ENCODE measurements at places on chromosomes 7 and 10. TPM values are rescaled to one million over a fixed set of nuclear protein-coding genes. Genes with fewer than 3 reads are reported as not detected.
A peak's percentile ranks its signal among the peaks of the same experiment; 100 is the strongest.

- no peaks in the 10 kb centered on the region for H3K27me3 ChIP-seq
- peak overlapping the region; percentile 94 for H3K4me3 ChIP-seq
These were observed 167.5 kb downstream of the ARHGAP12 start for GRCh38 chr10:31761156-31761555.

GPR26 gene
- total RNA-seq, result not detected

DNA sequence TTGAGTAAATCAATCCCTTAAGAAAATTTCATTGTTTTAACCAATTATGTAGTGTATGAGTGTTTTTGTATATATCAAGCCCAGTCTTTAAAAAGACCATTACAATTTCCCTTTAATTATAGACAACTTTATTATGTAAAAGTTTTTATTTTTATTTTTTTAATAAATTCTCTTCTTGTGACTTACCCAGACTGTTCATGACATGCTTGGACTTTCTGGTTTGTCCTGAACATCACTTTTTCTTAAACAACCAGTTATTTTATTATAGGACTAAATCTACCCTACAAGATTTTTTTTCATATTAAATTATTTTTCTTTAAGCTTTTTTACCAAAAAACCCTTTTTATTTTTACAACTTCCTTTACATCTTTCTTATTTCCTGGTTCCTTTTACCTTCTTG is 410.4 kb downstream of the ATRNL1 start:
- H3K4me1 ChIP-seq, result no peaks in the 10 kb centered on the region
- H3K36me3 ChIP-seq, result no peaks in the 10 kb centered on the region
- no peaks in the 10 kb centered on the region for H3K27me3 ChIP-seq
- no peak overlapping the region for H3K4me3 ChIP-seq

- H3K27me3 ChIP-seq, result peaks cover 23% of the 10 kb centered on the region
- H3K4me1 ChIP-seq, result no peaks in the 10 kb centered on the region
- no peak overlapping the region for H3K27ac ChIP-seq
- H3K36me3 ChIP-seq, result no peaks in the 10 kb centered on the region
- H3K4me3 ChIP-seq, result no peak overlapping the region
- DNase-seq, result no peak
These were observed 20.0 kb downstream of the TCF7L2 start for GRCh38 chr10:112970021-112970420.

DNA sequence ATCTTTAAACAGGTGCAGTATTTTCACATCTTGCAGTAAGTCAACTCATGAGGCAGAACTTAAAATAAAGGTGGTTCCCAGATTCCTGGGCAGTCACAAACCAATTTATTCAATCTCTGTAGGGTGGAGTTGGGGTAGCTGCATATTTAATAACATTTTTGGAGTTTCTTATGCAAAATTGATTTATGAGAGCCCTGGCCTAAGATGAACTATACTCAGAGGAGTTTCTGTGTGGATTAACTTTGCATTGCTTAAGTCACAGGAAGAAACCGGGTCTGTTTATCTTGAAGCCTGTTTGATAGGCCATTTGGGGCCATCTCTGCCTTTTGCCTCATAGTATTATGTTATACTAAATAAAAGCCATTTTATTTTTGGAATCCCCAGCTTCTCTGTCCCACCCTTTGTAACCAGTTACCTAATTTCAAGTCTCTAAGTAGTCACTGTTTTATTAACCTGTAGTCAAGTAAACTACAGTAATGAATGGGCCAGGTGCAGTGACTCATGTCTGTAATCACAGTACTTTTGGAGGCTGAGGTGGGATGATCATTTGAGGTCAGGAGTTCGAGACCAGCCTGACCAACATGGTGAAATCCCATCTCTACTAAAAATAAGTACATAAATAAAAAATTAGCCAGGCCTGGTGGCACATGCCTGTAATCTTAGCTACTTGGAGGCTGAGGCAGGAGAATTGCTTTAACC is 104.4 kb upstream of the FAM3C start:
- H3K36me3 ChIP-seq, result peaks cover 3% of the 10 kb centered on the region
- DNase-seq, result peak; percentile 22
- no peak overlapping the region for H3K27ac ChIP-seq
- H3K27me3 ChIP-seq, result peaks cover 6% of the 10 kb centered on the region

MYPN gene
- not detected for total RNA-seq

All from activated naive CD4-positive, alpha-beta T cell treated with anti-CD3 and anti-CD28 coated beads for 36 hours (primary cell).